ENCODE measurements at places on chromosomes 5 and 9.

GRCh38 chr9:4774209-4774608 is 18.5 kb upstream of the RCL1 start:
- no peak for DNase-seq

DNA sequence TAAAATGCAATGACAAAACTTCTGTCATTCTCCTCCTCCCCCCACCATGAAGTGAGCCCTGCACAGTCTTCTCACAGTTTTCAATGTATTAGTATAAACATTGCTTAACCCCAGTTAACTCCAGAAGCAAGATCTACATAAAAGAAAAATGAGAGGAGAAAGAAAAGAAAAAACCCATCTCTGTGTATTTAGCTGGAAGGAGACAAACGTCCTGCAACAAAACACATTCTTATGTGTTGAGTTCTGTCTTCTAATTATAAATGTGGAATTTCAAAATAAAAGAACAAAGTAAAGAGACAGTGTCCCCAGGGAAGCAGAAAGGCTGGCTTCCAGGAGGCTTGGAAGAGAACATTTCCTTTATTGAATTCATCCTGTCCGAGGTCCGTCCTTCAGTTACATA is 491.9 kb upstream of the TUSC1 start:
- DNase-seq: no peak

DNA sequence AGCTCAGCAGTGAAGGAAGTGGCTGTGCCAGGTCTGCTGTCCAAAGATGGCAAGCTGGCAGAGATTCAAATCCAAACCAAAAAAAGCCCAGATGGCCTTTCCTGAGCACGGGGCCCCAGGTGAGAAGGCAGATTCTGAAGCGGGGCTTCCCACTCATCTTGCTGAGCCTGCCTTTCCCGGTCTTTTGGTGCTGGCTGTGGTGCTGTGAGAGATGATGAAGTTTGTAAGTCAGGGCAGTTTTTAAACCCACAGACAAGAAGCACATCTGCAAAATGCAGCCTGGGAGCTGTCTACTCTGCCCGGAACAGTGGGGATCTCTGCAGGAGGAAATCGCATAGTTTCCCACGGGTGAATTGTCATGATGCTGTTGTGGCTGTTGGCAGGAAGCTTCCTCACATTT is 85.0 kb upstream of the IRX4 start:
- DNase-seq: no peak

DNA sequence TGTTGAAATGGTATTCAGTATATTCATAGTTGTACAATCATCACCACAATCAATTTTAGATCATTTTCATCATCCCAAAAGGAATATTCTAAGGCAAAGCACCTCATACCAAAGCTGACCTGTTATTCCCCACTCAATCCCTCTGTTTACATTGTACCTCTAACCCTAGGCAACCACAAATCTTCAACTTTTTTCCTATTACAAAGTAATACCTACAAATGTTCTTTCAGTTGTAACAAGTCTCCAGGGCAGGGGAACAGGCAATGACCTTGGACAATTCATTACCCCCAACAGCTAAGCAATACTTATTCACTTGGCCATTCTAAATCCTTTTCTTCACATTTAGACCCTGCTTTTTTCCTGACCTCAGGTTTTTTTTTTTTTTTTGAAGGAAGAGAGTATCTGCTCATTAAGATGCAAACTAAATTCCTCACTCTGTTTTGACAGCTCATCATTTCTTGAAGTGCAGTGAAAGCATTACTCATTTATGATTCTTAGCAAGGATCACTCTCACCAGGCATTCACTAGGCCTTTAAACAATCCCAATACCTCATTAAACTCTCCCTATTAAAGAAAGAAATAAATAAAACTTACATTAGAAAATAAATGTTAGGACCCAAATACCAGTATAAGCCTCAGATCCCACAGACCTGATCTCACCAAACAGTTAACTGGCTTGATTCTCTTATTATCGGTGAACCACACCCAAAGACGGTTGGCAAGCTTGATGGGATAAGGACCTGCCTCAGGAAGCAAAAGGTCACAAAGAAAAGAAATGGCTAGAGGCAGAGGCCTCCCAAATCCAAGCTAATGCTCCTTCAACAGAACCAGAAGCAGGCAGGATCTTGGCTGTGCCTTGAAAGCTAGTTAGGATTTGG is 15.3 kb downstream of the MTMR12 start:
- no peak for DNase-seq

- DNase-seq: no peak
These were observed 158.5 kb upstream of the PPP1R2B start for GRCh38 chr5:156691572-156691971.

DNA sequence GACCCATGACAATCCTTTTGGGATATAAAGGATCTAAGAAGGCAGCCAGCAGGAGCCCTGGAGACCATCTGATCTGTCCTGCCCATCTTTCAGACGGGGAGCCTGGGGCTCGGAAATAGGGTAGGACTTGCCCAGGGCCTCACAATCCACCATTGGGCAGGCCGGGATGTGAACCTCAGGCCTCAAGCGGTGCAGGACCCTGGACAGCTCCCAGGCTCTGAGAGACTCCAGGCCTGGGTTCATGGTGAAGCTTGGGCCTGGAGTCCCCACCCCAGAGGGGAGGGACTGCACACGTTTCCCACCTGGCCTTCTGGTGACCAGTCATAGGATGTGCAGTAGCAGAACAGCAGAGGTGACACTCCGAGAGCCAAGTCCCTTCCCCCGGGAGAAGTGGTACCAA is 36.6 kb upstream of the RAPGEF1 start:
- DNase-seq: peak; percentile 60

Measured in trophoblast cell (in vitro differentiated cells and primary cell).